ENCODE measurements at places on chromosomes 5 and 9.

GRCh38 chr5:32126691-32127090 lies 47.4 kb downstream of the GOLPH3 start:
- no peak for DNase-seq

GRCh38 chr5:11273180-11273903 lies 512.3 kb upstream of the DAP start:
- no peak for DNase-seq

DNA sequence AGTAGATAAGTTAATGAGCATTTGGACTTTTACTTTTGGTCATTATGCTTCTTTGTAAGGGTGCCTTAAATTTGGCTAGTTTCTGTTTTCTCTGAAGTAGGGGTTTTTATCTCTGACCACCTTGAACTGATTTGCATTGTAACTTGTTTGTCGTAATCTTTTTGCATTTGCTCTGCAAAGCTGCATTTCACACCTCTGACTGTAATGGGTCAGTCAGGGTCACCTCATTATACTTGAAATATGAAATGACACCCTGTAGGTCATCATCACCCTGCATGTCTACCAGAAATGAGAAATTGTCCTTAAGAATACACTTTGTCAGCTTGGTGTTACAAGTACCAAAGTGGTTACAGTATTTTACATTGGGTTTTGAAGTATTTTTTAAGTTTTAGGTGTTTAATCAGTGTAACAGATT lies 74.0 kb downstream of the KCNN2 start:
- no peak for DNase-seq

DNA sequence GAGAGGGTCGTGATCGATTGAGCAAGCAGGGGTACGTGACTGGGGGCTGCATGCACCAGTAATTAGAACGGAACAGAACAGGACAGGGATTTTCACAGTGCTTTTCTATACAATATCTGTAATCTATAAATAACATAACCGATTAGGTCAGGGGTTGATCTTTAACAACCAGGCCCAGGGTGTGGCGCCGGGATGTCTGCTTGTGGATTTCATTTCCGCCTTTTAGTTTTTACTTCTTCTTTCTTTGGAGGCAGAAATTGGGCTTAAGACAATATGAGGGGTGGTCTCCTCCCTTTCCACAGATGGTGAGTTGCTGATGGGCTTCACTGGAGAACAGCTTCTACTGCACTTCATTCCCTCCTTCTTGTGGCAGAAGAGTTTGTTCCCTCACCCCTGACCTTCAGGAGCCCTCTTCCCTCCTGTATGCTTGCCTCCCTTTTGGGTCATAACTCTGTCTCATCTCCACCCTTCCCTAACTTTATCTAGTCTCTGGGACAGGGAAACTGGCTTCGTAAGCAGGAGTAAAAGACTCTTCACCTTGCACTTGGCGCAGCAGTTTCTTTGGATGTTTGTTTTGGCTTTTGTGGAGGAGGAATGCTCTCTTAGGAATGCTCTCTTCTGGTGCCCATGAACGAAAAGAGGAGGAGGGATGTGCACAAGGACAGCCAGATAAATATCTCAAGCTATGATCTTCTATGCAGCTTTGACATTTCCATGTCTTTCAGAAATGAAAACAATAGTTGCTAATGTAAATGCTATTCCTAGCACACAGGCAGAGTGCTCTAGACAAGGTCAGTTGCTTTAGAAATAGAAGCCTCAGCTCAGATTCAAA lies 139.8 kb upstream of the RPS23 start:
- no peak for DNase-seq

DNA sequence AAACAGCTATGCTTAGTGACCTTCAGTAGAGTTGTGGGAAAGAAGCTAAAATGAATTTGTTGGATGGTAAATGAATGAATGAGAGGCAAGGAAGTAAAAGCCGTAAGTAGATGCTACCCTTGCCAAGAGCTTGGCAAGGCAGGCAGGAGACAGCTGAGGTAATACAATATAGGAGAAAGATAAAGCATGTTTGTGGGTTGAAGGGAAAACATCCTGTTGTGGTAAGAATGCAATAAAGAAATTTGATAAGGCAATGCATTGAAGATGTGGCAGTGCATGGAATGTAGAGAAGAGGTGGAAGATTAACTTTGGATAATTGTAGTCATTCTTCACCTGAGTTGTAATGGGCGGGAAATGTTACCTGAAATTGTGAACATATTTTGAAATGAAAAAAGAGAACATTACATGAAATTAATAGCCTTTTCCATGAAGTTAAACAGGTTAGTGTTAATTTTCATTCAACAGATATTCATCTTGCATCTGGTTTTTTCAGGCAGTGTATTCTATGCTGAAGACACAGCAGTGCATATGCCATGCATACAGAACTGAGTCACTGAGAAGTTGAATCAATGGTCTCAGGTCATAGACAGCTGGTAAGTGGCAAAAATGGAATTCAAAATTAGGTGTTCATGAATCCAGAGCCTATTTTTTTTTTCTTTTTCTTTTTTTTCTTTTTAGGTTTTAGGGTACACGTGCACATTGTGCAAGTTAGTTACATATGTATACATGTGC lies 43.4 kb upstream of the SPINK5 start:
- DNase-seq, result no peak
